ENCODE measurements at places on chromosomes 11 and 22.

DNA sequence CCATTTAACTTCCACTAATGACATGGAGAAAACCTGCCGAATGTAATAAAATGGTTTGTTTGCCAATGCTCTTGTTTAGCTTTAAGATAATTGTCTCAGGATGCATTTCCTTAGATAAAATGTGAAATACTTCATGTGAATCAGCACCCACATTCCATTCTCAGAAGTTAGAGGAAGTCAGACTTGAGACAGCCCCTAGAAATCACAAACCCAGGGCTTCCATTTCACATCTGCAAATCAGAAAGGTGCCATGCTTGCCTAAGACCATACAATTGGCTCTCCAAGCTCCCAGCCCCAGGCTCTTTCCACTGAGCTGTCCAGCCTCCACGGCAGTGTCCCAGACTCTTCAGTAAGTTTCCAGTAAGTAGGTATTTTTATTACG lies 35.6 kb upstream of the ADORA2A start:
- DNase-seq = no peak

- DNase-seq = no peak
These were observed 484.0 kb upstream of the API5 start for GRCh38 chr11:42827845-42828244.

DNA sequence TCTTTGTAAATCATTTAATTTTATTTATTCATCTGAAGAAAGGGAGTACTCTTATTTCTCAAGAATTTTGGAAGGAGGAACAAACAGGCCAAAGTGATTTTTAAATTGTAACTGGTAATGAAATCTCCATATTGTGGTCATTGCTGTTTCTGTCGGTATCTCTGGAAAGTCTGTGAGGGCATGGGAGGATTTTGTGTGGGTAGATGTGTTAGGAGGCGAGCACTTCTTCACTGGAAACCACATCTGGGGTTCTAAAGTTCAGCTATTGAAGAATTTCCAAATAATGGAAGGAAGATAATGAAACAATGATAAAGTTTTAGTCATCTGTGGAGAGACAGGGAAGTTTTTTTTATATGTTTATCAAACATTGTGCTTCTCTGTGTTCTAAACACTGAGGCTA lies 6.6 kb downstream of the TRIM34 start:
- DNase-seq = no peak

DNA sequence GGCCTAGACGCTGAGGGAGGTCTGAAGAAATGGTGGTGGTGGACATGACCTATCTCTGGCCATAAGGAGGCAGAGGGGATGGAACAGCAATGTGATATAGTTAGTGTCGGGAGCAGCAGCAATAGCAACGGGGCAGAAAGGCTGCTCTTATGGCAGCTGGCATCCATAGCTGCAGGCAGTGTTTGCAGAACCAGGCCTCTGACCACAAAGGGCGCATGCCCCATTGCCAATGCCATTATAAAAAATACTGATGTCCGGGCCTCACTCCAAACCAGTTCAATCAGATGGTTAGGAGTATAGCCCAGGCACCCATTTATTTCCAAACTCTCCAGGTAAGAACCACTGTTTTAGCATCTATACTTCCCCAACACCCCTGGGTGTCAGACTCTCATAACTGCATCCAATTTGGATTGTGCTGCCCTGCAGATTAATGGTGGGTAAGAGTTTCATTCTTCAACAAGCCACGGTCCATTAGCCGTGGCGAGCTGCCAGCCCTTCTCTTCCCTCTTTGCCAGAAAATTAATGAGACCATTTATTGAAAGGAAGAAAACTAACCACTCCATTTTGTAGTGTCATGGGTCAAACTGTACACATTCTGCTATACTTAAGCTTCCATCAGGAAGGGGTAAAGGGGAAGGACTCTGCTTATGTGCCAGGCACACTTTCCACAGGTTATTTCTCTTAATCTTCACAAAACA lies 72.8 kb upstream of the SPON1 start:
- no peak for DNase-seq

DNA sequence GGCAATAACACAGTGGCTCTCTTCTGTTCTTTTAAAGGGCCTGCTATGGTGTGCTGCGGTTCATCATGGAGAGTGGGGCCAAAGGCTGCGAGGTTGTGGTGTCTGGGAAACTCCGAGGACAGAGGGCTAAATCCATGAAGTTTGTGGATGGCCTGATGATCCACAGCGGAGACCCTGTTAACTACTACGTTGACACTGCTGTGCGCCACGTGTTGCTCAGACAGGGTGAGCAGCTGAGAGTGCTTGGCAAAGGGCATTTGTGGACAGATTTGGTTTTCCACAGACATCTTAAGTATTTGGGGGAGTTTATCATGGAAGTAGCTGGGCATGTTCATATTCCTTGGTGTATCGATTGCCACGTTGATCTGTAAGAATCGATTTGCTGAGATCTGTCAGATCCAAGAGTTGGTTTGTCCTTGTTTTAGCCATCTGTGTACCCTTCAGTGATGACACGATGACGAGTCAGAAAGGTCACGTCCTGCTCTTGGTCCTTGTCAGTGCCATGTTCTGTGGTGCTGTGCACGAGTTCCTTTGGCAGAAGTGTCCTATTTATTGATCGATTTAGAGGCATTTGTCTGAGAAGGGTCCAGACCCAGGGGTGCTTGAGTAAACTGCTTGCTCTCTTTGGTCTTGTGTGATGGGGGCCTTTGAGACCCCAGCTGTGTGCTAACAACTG lies 4.8 kb downstream of the RPS3 start:
- no peak for DNase-seq

GRCh38 chr11:8192016-8192895 lies 23.4 kb upstream of the RIC3 start:
- DNase-seq = no peak

- DNase-seq = no peak
These were observed 1.6 kb upstream of the TH start for GRCh38 chr11:2173150-2173693.
